ENCODE measurements at places on chromosomes 2 and 18. TPM values are rescaled to one million over a fixed set of nuclear protein-coding genes. Genes with fewer than 3 reads are reported as not detected.

DNA sequence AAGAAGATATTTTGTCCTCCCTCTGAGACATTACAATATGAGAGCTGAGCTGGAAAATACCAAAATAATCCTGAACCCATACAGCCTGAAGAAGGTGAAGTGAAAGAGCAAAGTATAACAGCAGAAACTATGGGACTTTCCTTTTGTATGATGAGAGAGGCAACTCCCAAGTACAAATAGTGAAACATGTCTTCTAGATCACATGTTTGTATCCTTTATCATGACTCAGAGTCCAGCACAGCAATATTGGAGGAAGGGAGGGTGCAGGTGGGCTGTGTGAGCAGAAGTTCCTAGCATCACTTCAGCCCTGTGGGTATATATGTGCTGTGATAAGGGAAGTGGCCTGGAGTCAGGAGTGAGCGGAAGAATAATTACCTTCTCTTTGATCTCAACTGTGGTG, 265.6 kb upstream of the NRXN1 start:
- no peak for DNase-seq

DNA sequence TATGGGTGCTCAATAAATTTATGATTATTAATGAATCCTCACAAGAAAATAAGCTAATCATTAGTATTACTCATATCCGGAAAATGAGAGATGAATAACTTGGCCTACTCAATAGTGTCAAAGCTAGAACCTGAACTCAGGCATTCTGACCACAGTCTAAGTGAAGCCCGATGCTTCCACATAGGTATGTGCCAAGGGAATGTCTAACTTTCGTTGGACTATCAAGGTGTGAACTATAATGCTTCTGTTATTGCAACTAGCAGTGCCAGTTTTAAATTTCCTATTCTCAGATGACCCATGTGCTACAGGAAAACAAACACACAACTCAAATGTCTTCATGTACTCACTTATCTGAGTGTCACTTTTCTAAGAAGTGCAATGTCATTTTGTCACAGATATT, 1.8 kb downstream of the BARD1 start:
- no peak for DNase-seq

The ITPRIPL1 gene
- total RNA-seq, result 2.4 TPM

- no peak for DNase-seq
Measured at GRCh38 chr2:44348400-44348799, 12.9 kb downstream of the PREPL start.

The GRHL1 gene
- total RNA-seq, result 2.2 TPM

The GPC1 gene
- 9.7 TPM for total RNA-seq

DNA sequence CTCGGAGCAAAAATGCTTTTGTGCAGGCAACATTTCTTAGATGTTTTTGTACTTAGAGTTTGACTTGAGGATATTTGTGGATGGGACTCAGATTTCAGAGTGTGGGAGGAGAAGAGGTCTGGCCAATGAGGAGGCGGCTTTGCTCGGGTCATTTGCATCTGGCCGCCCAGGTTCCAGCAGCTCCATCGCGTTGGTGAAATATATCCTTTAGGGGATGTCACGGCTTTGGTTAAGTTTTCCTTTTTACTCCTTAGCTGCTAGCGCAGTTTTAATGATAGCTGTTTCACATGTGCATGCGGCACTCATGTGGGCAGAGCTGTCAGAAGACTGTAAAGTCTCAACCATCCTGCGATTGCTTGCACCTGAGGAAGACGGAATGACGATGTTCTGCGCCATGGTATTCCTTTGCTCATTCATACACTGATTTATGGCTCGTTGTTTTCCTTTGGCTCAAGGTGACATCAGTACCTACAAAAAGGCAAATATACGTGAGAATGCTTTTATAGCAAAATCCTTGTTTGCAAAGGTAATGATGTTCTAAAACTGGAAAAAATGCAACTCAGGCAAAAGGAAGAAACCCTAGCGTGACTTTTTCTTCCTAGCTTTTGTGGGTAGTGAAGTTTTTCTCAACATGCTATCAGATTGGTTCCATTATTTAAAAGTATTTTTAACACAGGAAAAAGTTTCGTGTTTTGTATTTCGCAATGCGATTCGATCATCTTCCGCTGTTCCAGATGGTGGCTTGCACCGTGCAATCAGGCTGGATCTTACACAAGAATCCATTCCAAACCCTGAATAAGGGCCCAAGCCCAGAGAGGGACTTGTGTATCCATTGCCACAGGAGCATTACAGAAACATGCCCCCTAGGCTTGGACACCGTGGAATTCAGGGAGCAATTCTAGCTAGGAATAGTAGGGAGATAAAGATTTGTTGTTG, 70.5 kb upstream of the ZNF516 start:
- DNase-seq, result peak; percentile 72

DNA sequence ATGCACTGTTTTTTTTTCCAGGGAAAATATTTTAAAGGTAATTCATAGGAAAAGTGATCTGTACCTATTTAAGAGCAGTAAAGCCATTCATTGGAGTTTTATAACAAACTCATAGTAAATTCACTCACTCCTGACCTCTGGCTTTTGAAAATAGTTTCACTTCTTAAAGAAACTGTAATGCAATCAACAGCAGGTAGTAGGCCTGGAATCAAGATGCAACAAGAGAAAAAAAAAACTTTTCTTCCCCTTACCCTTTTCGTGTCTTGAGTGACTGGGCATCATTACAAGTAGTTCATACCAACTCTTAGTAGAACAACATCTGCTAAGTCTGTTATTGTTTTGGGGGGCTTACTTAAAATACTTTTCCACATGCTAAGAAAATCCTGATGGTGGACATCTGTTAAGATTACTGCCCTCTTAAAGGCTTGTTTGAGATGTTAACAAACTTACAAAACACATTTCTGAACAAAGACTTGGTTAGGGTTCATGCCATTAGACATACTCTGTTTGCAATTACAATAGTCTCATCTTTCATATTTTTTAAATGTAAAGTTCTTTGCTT, 164.1 kb upstream of the FOSL2 start:
- DNase-seq, result no peak

DNA sequence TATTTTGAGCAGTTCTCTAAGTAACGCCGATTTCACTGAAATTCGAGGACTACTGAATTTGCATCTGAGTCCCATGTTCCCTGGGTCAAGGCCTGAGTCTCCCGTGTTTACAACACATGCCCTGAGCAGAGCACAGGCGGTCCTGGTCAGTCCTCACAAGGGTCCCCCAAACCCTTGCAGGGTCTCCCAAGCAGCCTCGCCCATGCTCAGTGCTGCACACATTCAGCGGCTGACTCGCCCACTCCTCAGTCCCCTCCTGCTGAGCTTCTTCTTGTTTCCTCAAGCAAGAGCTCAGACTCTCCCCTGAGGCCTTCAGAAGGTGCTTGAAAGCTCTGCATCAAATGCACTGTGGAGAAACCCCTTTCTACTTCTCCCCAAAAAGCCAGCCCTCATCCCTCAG, 114.6 kb downstream of the INHBB start:
- no peak for DNase-seq

DNA sequence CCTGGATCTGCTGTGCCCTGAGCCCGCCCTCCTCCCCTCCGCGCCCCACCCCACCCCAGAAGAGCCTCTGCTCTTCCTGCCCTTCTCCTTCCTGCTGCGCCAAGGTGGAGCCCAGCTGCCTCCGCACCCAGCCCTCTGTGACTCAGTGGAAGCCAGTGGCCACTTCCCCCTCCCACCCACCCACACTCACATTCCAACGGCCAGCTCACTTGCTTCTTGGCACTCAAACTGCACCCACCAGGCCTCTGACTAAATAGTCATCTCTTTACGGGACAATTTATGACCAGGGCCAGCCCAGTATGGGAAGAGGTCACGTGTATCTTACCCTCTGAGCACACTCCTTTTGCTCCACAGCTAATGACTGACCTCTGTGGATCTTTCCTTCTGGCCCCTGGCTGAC, 150.4 kb upstream of the SLC1A4 start:
- DNase-seq, result peak; percentile 95

The CFAP65 gene
- total RNA-seq, result 0.11 TPM

The CFC1 gene
- not detected for total RNA-seq

The FAM237A gene
- total RNA-seq, result not detected

The NEB gene
- total RNA-seq, result 0.48 TPM

- DNase-seq, result no peak
Measured at GRCh38 chr2:121279476-121280220, 5.4 kb downstream of the TFCP2L1 start.

GRCh38 chr2:133489641-133490410, 78.4 kb downstream of the NCKAP5 start:
- peak; percentile 52 for DNase-seq

GRCh38 chr2:191637182-191638078, 40.5 kb upstream of the NABP1 start:
- DNase-seq, result peak; percentile 40

DNA sequence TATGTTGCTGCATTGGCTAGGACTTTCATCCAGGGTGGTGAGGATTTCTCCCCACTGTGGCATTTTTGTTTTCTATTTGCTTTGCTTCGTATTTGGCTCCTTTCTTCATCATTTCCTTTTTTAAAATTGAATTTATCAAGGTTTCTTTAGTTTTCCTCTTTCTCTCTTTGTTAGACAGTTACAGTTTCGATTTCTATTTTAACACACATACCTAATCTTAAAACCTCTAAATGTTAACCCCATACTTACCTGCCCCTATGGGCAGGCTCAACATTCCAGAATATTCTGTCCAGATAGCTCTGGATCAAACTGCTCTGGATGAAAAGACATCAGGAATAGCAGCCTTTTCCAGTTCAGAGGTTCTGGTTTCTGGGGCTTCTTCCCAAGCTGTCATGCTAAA, 49.2 kb downstream of the DIPK1C start:
- DNase-seq, result no peak

- DNase-seq, result no peak
Measured at GRCh38 chr2:204226305-204226880, 289.8 kb downstream of the ICOS start.

- DNase-seq, result peak; percentile 41
Measured at GRCh38 chr2:170930131-170930990, 1.3 kb downstream of the GORASP2 start.

DNA sequence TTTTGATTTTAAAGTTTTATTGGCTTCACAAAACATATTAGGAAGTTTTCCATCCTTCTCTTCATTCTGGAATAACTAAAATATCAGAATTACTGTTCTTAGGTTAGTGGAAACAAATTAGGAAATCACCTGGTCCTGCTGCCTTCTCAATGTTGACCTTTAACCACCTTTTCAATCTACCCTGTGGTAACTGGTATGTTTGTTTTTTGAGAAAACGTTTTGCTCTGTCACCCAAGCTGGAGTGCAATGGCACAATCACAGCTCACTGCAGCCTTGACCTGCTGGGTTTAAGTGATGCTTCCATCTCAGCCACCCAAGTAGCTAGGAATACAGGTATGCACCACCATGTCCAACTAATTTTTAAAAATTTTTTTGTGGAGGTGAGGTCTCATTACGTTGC, 28.4 kb downstream of the ACYP2 start:
- DNase-seq, result no peak

The IFIH1 gene
- 10.6 TPM for total RNA-seq

The UGT1A4 gene
- total RNA-seq, result not detected

- no peak for DNase-seq
Measured at GRCh38 chr2:65411056-65411795, 21.2 kb downstream of the SPRED2 start.

DNA sequence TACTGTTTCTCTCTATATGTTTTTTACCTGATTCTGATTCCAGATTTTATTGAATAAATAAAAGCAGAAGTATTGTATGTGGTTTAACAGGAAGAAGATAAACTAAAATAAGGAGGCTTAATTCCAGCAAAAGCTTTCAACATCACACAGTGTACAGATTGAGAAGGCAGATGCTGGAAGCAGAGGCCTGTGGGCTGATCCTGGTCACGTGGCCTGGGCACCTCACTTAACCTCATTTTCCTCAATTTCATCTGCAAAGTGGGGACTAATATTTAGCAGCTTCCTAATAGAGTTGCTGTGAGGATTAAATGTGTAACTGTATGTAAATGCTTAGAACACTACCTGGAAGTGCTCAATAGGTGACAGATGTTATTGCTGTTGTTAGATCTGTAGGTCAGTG, 58.0 kb downstream of the CDCA7 start:
- DNase-seq, result no peak

The SERPINB3 gene
- not detected for total RNA-seq

GRCh38 chr18:2538844-2539243, 32.5 kb downstream of the METTL4 start:
- no peak for DNase-seq

DNA sequence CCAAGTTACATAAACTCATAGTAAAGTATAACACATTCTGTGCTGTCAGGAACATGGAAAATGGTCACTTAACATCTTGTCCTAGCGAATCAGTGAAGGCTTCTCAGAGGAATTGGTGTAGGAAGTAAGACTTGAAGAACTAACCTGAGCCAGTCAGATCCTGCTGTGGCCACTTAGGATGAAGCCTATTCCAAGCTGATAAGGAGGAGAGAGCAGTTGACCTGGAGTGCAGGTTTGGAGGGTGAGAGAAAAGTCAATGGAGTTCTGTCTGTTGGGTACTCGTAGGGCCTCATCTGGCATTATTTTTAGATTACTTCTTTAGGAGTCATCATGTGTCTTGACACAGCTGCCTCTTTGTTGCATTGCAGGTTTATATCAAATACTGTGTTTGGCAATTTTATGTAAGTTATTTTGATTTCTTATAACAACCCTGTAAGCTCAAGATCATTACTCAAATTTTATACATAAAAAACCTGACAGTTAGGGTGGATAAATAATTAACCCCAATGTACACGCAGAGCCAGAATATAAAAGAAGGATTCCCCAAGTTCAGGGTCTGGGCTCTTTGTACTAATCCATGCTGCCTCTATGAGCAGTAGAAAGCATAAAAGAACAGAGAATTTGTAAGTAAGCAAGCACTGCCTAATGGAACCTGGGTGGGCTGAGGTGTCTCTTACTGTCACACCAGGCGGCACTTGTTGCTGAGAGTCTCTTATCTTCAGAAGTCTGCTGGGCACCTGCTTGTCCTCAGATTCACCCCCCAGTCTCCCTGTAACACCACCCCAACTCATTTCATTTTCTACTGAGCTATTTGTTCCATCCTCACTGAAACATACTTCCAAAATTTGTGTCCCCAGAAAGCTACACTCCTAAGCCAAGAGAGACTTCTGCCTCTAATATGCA, 252.1 kb upstream of the NT5C1B start:
- no peak for DNase-seq

GRCh38 chr2:233434666-233435330, 80.5 kb downstream of the DGKD start:
- DNase-seq, result no peak

The CAVIN2 gene
- total RNA-seq, result 0.06 TPM
